ENCODE measurements at places on chromosomes 16 and 17.
A peak's percentile ranks its signal among the peaks of the same experiment; 100 is the strongest.

DNA sequence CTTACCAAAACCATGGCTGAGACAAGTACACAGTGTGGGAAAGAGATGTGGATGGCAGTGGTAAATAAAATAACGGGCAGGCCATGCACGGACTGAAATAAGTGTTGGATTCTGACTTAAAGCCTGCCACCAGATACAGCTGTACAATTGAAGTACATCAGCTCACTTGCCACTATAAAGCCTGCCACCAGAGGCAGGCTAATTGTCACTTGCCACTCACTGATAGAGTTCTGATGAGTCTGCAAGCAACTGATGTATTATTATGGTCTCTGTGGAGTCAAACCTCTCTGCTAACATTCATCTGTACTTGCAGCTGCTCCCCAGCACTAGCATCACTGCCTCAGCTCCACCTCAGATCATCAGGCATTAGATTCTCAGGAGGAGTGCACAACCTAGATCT, 93.0 kb downstream of the CYTH1 start:
- no peaks in the 10 kb centered on the region for H3K27me3 ChIP-seq
- no peaks in the 10 kb centered on the region for H3K4me1 ChIP-seq
- no peak overlapping the region for H3K27ac ChIP-seq

GRCh38 chr17:18992454-18993130, 12.0 kb downstream of the FAM83G start:
- no peak overlapping the region for H3K27ac ChIP-seq
- no peaks in the 10 kb centered on the region for H3K36me3 ChIP-seq
- H3K27me3 ChIP-seq = no peaks in the 10 kb centered on the region
- no peaks in the 10 kb centered on the region for H3K4me1 ChIP-seq
- no peak for DNase-seq
- no peak overlapping the region for H3K4me3 ChIP-seq

DNA sequence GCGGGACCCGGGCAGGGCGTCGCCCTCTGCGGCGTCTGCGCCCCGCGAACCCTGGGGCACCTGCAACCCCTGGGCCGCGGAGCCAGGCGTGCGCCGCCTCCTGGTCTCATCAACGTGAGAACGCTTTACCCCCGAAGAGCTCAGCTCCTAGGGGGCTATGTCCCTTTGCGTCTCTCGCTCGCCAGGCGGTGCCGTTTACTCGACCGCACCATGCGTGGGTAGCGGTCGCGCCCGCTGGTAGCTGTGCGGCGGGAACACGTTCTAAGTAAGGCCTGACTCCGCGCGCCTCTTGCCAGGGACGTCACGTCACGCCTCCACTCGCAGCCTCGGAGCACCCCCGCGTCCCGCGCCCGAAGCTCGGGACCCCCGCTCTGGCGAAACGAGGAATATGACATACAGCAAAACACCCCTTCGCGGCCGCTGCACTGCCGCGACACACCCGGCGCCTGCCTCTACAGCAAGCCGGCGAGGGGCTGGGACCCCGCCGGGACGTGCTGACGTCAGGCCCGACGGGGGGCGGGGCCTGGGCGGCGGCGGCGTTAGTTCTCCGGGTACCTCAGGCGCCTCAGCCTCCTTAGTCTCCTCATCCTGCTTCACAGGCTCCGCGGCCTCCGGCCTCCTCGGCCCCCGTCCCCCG, at the start of gene RAB11FIP3:
RAB11FIP3 (plus strand) TSS at position 568 of the 637 bp plus-strand sequence. CDS start 358 bp downstream, outside the sequence.
- H3K27me3 ChIP-seq = no peaks in the 10 kb centered on the region
- peaks cover 46% of the 10 kb centered on the region for H3K4me1 ChIP-seq
- H3K27ac ChIP-seq = peak within 1 kb of the TSS; percentile 93
- H3K36me3 ChIP-seq = no peaks in the 10 kb centered on the region
- H3K4me3 ChIP-seq = peak within 1 kb of the TSS; percentile 73

DNA sequence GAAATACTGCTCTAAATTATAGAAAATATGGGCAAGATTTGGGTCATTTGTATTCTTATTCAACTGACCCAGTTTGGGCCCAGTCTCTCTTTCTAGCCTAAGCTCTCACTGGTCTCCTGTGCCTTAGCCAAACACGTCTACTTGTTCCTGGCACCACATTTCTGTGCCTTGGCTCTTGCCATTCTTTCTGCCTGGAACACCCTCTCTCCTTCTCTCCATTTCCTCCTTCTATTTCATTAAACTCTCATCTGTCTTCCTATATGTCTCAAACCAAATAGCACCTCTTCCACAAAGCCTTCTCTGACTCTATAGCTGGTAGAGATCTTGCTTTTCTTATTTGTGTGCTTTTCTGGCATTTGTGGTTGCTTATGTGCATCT, 37.7 kb upstream of the NUFIP2 start:
- no peaks in the 10 kb centered on the region for H3K36me3 ChIP-seq
- H3K27me3 ChIP-seq = no peaks in the 10 kb centered on the region
- no peak overlapping the region for H3K4me3 ChIP-seq
- no peak for DNase-seq
- H3K4me1 ChIP-seq = no peaks in the 10 kb centered on the region
- H3K27ac ChIP-seq = no peak overlapping the region

DNA sequence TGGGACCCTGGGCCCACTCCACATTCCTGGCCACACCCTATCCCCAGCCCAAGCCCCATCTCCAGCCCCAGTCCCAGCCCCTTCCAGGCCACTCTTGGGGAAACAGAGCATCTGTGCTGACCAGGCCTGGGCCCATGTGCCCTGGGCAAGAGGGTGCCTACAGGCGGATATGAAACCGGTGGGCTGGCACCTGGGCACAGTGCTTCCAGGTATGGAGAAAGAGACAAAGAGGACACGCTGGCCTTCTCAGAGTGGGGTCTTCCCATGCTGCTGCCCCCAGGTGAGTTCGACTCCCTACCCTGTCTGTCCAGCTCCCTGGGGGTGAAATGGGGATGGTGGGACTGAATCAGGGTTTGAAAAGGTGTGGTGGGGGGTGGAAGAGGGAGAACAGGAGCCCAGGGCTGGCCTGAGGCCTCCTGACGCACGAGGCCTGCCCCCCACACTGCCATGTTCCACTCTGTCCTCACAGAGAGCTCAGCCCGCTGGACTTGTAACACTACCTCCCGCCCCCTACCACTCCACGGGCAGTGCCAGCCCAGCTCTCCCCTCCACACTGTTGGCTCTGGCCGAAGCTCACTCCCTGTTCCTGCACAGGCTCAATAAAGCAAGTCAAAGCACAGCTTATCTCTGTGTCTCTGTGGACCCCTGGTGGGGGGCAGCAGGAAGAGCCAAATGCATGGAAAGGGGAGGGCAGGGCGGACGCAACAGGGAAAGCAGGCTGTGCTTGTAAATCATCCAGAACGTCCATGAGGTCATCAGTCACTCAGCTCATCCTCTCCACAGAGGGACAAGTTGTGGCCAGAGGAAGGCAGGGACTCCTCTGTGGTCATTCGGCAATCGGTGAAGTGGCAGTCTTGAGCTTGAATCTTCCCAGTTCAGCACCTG, 71.1 kb upstream of the TMEM97 start:
- H3K36me3 ChIP-seq = no peaks in the 10 kb centered on the region
- peaks cover 3% of the 10 kb centered on the region for H3K4me1 ChIP-seq
- no peak for DNase-seq
- H3K27ac ChIP-seq = no peak overlapping the region
- no peak overlapping the region for H3K4me3 ChIP-seq
- H3K27me3 ChIP-seq = peaks cover 14% of the 10 kb centered on the region

- no peak overlapping the region for H3K4me3 ChIP-seq
- peaks cover 17% of the 10 kb centered on the region for H3K36me3 ChIP-seq
- no peaks in the 10 kb centered on the region for H3K27me3 ChIP-seq
Observed at GRCh38 chr17:8365143-8365542, 11.4 kb downstream of the KRABD2 start.

All from gastrocnemius medialis (tissue), 4 donors.